ENCODE measurements at places on chromosomes 13 and 19. TPM values are rescaled to one million over a fixed set of nuclear protein-coding genes. Genes with fewer than 3 reads are reported as not detected.
A peak's percentile ranks its signal among the peaks of the same experiment; 100 is the strongest.

DNA sequence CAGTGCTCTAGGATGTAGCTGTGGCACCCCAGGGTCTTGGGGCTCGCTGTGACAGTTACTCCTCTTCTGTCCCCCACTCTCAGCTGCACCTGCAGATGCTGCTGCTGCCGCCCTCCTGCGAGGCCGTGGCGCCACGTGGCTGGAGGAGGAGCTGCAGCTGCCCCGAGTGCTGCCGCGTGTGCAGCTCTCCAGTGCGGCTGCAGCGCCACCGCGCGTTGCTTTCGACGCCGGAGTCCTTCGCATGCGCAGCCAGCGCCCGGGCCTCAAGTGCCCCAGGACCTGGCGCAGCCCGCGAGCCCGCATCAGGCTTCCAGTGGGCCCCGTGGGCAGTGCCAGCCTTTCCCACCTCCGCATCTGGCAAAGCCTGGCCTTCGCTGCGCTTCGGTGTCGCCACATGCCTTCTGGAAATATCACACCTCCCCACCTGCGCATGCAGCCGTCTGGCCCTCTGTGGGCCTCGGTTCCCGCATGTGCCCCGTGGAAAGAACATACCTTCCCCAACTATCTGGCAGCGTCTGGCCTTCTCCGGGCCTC, 692 bp upstream of the ZNF580 start:
- DNase-seq = no peak

DNA sequence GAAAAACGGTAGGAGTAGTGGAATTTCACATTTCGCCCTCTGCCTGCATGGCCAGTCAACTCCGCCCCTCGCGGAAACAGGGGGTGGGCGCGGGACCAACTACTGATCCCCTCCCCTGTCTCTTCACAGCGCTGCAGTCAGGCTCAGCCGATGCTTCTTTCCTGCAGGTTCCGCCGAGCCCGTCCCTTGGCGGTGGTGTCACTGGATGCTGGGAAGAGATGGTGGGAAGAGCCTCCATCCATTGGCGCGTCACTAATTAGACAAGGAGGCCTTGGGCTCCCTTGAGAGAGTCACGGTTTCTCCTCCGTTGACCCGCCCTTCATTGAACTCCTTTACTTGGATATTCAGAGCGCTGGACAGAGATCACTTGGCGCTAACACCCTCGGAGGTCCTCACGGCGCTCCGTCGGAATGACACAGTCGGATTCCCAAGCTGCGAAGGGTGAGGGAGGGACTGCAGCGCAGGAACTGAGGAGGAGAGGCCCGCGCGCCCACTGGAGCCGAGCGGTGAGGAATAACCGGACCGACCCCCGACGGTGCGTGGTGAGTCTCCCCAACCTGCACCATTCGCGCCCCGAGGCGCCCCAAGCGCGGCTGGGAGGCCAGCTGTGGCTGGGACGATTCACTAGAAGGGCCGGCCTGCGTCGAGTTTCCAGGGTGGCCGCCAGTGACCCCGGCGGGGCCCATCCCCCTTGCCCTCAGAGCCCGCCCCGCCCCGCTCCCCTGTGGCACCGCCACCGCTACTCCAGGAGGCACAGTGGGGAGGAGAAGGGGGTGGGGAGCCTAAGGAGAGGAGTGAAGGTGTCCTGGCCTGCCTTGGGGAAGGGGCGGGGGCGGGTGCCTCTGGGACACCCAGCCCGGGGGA, 11.2 kb upstream of the CEACAM21 start:
- DNase-seq = no peak

DNA sequence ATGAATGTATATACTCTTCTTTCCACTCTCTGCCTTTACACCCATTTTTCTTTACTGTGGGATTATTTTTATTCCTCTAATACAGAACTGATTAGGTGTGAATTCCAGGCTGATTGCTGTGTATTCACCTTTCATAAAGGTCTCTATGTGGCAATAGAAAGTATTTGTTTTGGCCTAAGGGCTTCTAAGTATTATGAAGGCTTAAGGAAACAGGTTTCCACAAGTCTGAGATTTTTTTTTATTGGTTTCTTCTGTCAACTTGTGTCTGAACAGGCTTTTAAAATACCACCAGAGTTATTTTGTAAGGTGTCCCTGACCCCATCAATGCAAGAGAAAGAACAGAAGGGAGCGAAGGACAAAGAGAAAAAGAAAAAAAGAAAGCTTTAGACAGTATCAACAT, 1102.0 kb upstream of the SPRY2 start:
- no peak for DNase-seq

DNA sequence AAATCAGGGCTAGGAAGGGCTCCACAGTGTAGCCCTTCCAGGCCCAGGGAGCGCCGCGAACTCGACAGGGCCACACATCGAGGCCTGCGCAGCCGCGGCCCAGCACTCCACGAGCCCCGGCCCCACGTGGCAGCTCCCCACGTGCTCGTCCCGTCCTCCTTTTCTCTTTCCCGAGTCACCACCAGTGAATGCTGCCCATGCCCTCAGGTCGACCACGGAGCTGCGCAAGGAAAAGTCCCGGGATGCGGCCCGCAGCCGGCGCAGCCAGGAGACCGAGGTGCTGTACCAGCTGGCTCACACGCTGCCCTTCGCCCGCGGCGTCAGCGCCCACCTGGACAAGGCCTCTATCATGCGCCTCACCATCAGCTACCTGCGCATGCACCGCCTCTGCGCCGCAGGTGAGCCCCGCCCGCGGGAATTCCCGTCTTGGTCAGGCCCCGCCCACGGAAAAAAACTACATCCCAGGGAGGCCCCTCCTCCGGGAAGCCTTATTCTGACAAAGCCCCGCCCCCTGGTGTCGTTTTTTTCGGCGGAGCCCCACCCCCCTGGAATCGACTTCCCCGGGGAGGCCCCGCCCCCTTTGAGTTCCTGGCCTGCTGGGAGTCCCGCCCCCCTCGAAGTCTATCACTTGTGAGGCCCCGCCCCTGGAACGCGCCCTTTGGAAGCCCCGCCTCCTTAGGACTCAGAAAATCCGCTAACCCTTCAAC, 7.0 kb downstream of the HIF3A start:
- DNase-seq = peak; percentile 78

The NAPA gene
- 150 TPM for polyA plus RNA-seq

The SHFL gene
- 23.2 TPM for polyA plus RNA-seq

The MAB21L1 gene
- 0.07 TPM for polyA plus RNA-seq
